ENCODE measurements at places on chromosomes 5 and 9.
A peak's percentile ranks its signal among the peaks of the same experiment; 100 is the strongest.

DNA sequence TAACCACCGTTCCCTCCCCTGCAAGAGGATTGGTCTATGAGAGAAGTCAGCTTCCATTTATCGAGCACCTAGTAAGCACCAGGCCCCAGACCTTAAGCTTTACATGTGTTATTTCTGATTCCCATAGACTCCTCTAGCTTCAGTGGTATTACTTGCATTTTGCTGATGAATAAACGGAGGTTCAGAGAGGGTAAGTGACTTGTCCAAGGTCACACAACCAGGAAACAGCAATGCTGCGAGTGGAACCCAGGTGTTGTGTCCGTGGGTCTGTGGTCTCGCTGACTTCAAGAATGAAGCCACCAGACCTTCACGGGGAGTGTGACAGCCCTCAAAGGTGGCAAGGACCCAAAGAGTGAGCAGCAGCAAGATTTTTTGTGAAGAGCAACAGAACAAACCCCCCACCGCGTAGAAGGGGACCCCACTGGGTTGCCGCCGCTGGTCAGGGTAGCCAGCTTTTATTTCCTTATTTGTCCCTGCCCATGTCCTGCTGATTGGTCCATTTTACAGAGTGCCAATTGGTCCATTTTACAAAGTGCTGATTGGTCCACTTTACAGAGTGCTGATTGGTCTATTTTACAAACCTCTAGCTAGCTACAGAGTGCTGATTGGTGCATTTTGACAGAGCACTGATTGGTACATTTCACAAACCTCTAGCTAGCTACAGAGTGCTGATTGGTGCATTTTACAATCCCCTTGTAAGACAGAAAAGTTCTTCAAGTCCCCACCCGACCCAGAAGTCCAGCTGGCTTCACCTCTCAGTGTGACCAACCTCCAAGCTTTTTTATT, 29.1 kb upstream of the KCNIP1 start:
- no peak for DNase-seq

GRCh38 chr5:36944607-36945225, 68.1 kb downstream of the NIPBL start:
- no peak for DNase-seq

GRCh38 chr5:79255786-79256557, 20.0 kb downstream of the JMY start:
- peak; percentile 43 for DNase-seq

DNA sequence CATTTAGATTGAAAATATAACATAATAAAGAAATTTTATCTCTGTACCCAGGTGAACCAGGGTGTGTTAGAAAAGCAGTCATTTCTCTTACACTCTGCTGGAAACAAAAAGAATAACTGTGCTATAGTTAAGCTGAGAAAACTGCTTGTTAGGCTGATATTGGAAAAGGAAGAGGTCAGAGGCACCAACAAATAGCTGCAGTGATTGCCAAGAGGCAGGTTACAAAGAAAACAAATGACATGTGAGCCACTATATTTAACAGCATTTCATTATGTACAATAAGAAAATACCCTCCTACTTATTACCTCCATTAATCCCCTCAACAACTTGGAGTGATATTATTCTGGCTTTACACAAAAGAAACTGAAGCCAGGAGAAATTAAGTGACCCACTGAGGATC, 607.9 kb upstream of the TLE4 start:
- no peak for DNase-seq

- no peak for DNase-seq
Measured at GRCh38 chr5:115050866-115051265, 118.8 kb downstream of the TRIM36 start.

DNA sequence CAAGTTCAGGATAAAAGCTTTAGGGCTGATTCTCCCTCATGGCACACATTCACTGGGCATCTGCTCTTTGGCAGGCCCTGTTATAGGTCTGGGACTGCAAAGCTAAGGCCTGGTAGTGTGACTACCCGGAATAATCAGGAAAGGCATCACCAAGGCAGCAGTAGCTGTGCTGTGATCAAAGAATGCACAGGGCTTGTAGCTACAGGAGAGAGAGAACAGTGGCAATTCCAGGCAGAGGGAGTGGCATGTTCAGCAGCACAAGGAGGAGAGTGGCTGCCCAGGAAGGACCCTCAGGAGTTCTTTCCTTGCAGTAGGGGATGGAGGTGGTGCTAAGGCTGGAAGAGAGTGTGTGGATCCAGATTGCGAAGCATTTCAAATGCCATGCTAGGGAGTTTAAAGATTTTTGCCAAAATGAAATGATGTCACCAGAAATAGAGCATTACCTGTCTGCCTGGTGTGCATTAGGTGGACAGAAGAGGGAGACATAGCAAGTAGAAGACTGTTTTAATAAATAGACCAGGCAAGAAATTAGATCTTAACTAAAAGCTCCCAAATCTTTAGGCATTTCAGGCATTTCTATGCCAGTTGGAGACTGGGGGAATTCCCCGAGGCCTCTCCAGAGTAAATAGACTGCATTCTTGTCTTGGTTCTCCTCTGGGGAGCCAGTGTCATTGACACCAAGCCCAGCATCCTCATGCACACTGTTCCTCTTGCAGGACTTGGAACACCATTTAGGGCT, 69.1 kb downstream of the GPR21 start:
- DNase-seq, result peak; percentile 51

GRCh38 chr9:133863257-133863592, 125.1 kb upstream of the SARDH start:
- no peak for DNase-seq

DNA sequence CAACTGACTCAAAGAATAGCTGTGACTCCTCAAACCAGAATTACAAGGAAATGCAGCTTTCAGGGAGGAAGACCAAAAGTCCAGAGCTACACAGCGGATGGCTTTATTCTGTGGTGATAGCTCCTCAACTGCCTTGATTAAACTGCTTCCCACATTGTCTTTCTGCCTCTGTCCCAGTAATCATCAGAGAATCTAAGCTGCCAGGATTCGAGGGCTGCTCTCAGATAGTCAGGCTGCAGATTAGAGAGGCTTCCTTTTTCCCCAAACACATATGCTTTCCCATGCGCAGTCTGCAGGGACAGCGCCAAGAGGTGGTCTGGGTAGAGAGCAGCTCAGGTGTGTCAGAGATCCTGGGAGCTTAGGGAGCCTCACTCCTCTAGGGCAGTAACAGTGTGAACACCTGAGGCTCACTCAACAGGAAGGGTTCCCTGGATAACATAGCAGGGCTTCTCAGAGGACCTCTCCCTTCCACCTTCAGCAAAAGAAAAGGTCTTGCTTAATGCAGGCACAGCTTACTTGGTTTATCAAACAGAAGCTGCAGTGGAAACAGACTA, 439.9 kb upstream of the TLE4 start:
- no peak for DNase-seq

Measured in foreskin keratinocyte (primary cell).